ENCODE measurements at places on chromosomes 7 and 10.
A peak's percentile ranks its signal among the peaks of the same experiment; 100 is the strongest.

DNA sequence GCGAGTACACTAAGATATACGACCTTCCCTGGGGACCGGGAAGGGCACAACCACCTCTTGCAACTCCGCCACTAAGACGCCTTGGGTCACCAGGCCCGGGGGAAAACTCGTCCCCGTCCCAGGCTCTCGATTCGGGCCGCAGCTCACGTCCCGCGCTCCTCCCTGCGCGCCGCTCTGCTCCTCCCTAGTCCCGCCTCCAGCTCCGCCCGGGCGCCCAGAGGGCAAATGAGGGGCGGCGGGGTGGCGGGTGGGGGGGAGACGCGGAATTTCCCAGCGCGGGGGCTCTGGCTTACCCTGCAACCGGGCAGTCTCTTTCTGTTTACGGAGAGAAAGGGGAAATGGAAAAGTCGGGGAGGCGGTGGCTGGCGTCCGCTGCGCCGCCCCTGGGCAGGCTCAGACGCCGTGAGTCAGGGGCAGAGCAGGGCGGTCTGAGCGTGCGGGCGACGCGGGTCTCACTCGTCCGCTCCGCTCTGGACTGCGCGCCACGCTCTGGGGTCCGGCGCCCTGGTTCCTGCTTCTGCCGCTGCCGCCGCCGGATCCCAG is at the start of gene MAP3K8:
MAP3K8 (plus strand) TSS at position 455 of the 543 bp plus-strand sequence. CDS start 4,755 bp downstream, outside the sequence.
- DNase-seq: peak; percentile 65

DNA sequence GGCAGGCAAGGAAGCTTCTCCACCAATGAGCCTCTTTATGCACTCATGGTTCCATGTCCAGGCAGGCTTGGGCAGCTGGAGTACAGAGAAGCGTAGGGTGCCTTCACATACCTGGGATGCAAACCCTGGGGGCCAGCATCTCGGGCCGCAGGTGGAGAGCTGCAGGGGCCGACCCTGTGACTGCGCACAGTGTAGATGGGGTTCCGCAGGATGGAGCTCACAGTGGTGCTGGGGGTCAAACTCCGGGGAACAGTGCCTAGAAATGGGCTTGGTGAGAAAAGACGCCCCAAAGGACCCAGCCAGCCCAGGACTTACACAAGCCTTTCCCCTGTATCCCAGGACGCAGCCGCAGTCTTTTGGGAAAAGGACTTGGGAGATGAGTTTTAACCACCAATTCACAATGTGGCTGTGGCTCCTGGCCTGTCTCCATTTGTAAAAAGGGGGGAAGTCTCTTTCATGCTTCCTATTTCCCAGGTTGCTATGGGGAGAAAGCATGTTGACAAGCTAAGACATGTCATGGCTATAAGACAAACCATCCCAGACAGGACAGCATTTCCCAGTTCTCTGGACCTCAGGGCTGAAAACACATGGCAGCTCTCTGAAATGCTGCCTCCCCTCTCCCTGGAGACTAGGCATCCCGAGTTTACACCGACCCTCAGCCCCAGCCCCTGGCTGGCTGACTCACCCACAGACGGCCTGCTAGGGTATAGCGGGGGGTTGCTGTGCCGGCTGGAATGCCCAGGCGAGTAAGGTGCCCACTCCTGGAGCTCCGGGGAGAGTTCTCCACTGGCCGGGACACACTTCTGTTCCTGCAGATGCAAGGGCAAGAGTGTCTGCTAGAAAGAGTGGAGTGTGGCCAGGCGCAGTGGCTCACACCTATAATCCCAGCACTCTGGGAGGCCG is 107.1 kb downstream of the DLG5 start:
- DNase-seq: no peak

- DNase-seq: no peak
These were observed 28.3 kb upstream of the PIP4K2A start for GRCh38 chr10:22742678-22743077.

DNA sequence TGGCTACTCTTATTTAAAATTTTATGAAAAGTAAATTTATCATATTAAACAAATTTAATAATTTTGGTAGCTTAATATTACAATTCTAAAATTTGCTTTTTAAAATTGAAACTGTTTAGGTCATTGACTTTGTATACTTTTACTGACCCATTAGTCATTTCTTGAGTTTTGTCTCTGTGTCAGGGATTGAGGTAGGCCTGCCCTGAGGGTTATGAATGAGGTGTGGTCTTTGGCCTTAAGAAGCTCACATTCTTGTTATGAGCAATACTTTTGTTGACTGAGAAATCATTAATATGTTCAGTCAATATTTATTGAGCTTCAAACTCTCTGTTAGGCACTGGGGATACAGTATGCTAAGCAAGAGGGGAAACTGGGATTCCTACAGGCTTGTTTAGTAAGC is 47.0 kb upstream of the RPA3 start:
- no peak for DNase-seq

GRCh38 chr7:157684157-157684908 is 347.5 kb downstream of the DNAJB6 start:
- DNase-seq: no peak

DNA sequence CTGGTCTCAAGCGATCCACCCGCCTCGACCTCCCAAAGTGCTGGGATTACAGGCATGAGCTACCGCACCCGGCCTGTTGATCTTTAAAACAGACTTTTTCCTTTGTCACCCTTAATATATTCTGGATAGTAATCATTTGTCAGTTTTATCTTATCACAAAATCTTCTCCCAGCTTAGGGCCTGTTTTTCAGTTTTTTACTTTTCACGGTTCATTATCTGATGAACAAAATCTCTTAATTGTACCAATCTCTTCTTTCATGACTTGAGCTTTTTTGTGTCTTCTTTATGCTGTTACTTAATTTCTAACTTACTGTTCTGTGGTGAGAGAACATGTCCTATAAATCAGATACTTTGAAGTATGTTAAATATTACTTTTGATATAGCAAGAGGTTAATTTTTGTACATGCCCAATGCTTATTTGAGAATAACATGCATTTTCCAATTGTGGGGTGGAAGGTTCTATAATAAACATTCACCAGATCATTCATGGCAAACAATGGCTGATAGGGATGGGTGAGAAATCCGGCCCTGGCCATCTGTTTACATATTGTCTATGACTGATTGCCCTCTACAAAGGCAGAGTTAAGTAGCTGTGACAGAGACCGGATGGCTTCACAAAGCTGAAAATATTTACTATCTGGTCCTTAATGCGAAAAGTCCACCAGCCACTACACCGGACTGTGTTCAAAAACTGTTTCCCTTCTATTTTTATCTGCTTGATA is 5.3 kb downstream of the PAPOLB start:
- no peak for DNase-seq

- no peak for DNase-seq
These were observed 3.5 kb downstream of the GCK start for GRCh38 chr7:44185729-44186128.

GRCh38 chr10:44960482-44961229 is 1.1 kb downstream of the RASSF4 start:
- no peak for DNase-seq

Measured in activated CD4-positive, CD25-positive, alpha-beta regulatory T cell treated with anti-CD3 and anti-CD28 coated beads, Interleukin-2, amount 50 U/mL, for 16 hours (primary cell).